NCI-H1092 treated with DMSO at 0.1 percent for 48 hours (cell line): ENCODE measurements at places on chromosomes 3 and 15.

GRCh38 chr3:156472150-156472549 is 82.8 kb downstream of the SSR3 start:
- DNase-seq: no peak

DNA sequence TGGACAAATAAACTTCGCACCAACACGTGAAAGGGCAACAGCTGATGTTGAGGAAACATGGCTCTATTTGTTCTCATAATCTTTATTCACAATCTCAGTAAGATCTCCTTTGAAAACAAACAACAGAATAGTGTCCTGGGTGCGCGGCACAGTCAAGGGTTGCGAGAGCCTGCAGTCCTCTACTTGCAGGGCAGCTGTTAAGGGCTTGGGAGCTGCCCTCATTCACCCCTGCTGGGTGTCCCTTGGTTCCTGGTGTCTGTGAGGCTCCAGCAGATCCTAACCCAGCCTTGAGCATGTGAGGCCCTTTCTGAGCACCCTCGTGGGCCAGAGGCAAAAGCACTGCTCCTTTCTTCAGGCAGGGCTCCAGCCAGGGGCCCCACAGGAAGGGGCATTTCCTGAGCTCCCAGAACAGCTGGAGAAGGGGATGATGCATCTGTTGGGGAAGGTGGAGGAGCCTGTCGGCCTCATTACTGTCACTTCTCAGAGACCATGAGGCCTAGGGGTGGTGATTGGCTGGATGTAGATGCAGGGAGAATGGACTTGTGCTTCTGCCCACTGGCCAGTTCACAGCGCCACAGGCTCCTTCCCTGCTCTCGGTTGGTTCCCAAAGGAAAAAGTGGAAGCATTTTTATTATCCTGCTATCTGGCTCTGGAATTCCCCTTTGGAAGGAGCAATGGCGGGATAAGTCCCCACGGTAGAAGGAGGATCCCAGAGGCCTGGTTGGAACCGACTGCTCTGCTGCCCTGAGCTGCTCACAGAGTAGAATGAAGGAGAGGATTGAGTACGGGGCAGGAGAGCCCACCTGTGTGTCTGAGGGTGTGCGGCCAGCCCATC is 51.9 kb upstream of the KLF13 start:
- no peak for DNase-seq

- no peak for DNase-seq
Observed at GRCh38 chr3:37433758-37434157, 259.4 kb upstream of the LRRFIP2 start.

DNA sequence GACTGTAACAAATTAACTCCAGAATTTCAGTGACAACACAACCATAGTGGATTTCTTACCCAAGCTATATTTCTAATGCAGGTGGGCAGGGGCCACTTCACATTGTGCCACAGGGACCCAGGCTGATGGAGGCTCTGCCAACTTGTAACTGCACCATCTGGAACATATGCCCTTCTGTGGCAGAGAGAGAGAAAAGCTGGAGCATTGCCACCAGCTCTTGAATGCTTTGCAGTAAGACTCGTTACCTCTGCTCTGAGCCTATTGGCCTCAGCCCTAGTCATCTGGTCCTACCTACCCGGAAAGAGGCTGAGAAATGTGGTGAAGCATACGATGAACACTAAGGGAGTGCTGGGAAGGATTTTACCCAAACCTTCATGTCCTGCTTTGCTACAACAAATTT is 587.1 kb downstream of the ZNF385D start:
- no peak for DNase-seq

DNA sequence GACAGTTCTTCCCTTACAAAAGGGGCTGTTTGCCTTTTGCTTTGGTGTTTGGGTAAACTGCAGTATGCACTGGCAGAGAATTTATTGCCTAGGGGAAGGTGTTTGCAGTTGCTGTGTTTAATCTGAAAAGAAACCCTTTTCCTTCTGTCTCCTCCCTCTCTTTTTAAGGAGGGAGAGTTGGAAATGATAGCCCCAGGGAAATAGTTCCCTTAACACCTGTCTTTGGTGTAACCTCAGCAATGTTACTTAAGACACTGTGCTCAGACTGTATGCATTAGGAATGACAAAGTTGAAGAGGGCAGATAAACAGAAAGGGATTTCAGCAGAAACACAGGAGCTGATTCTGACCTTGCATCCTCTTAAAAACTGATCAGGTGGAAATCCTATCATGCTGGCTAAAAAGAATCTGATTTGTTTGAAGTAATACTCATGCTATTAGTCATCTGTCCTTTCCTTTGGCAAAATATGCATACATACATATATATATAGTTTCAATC is 125.4 kb downstream of the TP63 start:
- DNase-seq: peak; percentile 14

DNA sequence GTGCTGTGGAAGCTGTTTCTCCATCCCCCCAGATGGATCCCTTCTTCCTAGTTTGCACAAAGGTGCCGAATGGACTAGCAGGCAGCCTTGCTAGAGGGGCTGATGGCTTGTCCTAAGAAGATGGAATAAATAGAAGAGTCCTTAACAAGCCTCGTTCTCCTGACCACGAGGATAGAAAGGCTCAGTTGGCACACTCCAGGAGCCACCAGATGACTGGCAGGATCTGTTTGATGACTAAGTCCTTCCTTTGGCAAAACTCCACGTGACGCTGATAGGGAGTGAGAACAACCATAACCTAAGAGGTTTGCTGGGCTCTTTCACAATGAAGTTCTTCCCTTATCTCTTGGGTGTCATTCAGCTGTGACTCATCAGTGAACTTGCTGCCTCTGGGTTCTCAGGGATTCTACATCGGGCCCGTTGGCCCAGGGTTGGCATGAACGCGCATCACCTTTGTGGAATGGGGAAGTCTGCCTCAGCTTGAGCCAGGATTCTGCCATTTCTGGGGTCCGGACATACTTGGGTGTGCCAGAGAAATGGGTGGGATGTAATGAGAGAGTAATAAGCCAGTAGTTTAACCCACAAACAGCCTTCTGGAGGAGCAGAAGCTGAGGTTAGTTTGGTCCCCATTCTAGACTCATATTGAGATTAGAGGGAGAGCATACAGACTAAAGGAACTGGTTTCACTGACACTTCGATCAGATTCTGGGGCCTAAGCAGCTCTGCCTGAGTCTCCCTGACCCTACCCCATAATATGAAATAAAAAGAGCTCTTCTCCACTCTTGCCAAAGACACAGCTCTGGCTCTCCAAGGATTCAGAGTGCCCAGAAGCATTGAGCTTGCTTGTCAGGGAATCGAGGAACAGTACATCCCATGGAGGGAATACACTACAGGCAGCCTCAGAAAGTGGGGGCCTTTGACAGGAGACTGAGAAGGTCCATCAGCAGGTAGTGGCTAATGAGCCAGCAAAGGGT is 2.0 kb upstream of the MELTF start:
- no peak for DNase-seq

GRCh38 chr3:50295553-50296431 is 3.4 kb downstream of the HYAL3 start:
- no peak for DNase-seq

DNA sequence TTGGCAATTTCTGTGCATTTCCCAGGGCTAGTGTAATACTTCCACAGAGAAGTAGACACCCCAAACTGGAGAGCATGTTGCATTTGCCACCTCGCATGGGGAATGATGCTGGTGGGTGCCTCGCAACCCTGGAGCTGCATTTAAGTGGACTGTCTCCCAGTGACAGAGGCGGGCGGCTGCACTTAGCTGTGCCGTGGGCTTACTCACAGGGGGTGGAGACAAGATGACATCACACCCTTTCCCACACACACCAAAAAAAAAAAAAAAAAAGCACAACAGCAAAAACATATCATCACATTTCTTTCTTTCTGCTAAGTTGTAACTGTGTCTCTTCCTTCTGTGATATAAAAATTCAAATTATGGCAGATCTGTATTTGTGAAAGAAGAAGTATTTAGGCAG is at the start of gene ABI3BP:
ABI3BP (minus strand) TSS at position 113 of the 400 bp plus-strand sequence; CDS start at position 76, 37 bp downstream.
- no peak for DNase-seq

GRCh38 chr3:147864754-147865354 is 455.7 kb downstream of the ZIC1 start:
- no peak for DNase-seq

- peak; percentile 35 for DNase-seq
Observed at GRCh38 chr3:161409069-161409468, 37.8 kb upstream of the SPTSSB start.

- DNase-seq: no peak
Observed at GRCh38 chr3:49656541-49657112, 17.5 kb upstream of the APEH start.

GRCh38 chr3:78978037-78978436 is 789.8 kb downstream of the ROBO1 start:
- peak; percentile 33 for DNase-seq

- no peak for DNase-seq
Observed at GRCh38 chr3:113495035-113495434, 19.9 kb downstream of the SPICE1 start.

GRCh38 chr15:63827113-63827512 is 6.6 kb downstream of the HERC1 start:
- DNase-seq: no peak

DNA sequence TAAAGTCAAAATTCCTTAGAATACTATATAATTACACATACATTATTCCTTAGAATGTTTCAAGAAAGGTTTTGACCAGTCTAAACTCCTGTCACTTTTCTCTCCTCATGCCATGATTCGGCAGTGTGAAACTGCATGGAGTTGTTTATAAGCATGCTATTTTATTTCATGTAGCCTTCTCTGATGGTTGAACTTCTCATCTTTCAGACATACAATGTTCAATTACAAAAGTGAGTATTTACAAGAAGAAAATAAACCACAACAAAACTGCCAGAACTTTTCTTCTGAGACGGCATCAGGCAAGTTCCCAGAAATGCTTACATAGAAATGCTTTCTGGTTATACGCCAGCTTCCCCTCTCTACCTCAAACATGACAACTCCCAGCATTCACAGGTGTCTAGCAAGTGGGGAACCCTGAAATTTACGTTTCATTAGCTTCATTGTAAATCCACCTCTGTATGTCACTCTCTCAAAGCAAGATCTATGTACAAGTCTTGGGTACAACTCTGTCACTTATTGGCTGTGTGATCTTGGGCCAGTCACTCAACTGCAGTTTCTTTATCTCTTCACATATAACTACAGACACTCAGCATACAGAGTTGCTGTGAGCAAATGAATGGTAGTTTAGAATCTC is 42.7 kb downstream of the HDGFL3 start:
- DNase-seq: no peak

DNA sequence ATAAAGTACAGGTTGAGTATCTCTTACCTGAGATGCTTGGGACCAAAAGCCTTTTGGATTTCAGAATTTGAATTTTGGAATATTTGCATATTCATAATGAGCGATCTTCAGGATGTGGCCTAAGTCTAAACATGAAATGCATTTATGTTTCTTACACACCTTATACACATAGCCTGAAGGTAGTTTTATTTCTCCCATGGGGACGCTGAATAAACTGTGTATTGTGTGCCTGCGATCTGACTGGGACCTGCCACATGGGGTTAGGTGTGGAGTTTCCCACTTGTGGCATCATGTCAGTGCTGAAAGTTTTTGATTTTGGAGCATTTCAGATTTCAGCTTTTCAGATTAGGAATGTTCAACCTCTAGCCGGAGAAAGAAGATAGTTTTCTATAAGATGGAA is 35.5 kb downstream of the UBE2E2 start:
- DNase-seq: no peak

DNA sequence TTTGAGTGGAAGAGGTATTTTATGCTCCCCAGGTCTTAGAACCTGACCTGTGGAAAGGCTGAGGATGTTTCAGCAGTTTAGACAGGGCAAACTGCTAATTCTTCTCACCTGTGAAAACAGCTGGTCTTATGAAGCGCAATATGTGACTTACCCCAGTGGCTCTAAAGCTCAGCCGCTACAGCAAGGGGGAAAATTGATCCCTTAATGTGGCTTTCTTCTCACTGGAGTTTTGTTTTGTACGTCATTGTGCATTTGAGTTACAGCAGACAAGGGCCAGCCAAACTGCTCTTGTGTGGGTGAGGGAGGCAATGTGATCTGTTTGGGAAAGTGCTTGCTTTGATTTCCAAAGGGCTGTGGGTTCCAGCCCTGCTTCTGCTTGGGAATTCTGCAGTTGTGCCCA is 293.4 kb upstream of the LRRFIP2 start:
- DNase-seq: no peak

GRCh38 chr3:55690177-55690576 is 203.1 kb upstream of the WNT5A start:
- DNase-seq: no peak

- DNase-seq: no peak
Observed at GRCh38 chr15:42805266-42805665, 68.3 kb upstream of the CDAN1 start.

DNA sequence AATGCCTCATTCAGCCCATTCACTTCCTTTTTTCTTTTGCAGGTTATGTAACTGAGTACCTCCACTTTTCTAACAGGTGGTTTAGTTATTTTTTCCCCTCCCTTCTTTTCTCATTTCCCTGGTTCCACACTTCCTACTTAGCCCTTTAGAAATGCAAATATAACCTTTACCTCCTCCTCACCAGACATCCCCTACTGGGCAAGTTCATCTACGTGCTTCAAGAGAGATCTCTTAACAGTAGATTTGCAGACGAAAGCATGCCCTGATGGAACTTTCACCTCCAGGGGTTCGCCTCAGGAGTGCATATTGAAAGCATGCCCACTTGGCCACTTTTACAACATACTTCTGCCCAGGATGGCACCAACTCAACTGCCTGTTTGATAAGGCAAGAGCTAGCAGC is 314.1 kb upstream of the LRRC3B start:
- DNase-seq: no peak

- DNase-seq: no peak
Observed at GRCh38 chr15:58489289-58490085, 57.7 kb downstream of the LIPC start.

GRCh38 chr15:82698711-82699345 is 10.8 kb downstream of the AP3B2 start:
- DNase-seq: no peak

DNA sequence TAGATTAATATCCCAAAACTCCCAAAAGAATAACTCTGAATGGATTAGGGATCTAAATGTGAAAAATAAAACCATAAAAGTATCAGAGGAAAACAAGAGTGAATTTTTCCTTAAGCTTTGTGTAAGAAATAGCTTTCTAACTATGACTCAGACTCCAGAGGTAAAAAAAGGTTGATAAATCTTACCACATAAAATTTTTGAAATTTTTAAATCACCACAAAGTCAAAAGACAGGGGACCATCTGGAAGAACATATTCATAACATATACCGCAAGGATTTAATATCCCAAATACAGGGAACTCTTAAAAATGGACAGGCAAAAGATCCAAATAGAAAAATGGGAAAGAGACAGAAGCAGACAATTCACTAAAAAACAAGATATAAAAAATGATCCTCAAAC is 145.0 kb downstream of the ARNT2 start:
- DNase-seq: no peak
